AG08396 (cell line): ENCODE measurements at places on chromosomes 5 and 9.

DNA sequence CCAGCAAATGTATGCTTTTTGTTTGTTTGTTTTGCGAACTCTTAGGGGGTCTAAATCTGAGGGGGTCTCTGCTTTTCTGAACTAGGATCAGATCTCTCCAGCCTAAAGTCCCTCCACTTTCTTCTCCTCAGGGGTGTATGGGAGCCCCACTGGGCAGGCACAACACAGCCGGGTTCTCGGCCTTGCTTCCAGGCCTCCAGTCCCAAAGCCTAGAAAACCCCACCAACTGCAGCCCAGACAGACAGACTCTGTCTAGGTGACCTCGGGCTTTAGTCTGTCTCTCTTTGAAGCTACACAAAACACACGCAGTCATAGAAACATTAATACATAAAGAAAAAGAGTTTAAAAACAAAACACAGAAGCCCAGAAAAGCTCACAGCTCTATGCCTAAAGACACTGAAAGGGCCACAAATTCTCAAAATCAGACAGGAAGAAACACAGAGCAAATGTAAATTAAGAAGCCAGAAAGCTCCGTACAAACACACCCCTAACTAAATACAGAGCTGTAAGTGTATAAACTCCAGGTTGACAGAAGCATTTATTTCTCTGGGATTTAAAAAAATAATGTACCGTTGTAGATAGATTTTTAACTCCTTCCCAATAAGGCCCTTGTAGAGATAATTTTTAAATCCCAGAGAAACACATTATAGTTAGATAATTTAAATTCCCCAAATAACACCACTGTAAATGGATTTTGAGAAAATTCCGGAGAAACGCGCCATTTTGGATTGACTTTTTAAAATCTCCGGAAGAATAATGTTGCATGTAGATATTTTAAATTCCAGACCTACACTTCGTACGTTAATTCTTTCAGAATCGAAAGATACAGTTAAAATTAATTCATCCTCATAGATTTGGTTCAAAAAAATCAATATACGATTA, 2.0 kb downstream of the PITX1 start:
- DNase-seq: no peak

DNA sequence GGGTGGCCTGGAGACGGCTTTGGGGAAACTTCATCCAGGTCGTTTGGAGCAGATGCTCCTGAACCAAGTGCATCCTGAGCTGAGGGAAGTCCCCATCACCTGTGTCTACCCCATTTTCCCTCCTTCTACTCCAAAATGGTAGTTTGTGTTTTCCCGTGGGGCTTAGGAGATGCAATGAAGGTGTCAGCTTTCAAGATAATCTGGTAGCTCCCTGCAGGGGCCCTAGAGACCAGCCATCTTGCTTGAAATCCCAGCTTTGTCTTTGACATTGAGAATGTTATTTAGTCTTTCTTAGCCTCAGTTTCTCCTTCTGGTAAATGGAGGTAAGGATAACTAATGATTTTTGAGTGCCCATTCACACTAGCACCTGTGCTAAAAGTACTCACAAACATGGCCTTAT, 77.4 kb downstream of the WWC1 start:
- DNase-seq: no peak

- no peak for DNase-seq
Measured at GRCh38 chr9:114688909-114689610, 7.1 kb upstream of the TEX48 start.

- DNase-seq: no peak
Measured at GRCh38 chr9:118091226-118091625, 387.0 kb downstream of the TLR4 start.

GRCh38 chr5:138833726-138834480, 41.2 kb downstream of the LRRTM2 start:
- DNase-seq: no peak

GRCh38 chr9:123488722-123489321, 132.8 kb downstream of the CRB2 start:
- DNase-seq: no peak
